Heart left ventricle (tissue), 16 donors: ENCODE measurements at places on chromosomes 16 and 17.
A peak's percentile ranks its signal among the peaks of the same experiment; 100 is the strongest.

DNA sequence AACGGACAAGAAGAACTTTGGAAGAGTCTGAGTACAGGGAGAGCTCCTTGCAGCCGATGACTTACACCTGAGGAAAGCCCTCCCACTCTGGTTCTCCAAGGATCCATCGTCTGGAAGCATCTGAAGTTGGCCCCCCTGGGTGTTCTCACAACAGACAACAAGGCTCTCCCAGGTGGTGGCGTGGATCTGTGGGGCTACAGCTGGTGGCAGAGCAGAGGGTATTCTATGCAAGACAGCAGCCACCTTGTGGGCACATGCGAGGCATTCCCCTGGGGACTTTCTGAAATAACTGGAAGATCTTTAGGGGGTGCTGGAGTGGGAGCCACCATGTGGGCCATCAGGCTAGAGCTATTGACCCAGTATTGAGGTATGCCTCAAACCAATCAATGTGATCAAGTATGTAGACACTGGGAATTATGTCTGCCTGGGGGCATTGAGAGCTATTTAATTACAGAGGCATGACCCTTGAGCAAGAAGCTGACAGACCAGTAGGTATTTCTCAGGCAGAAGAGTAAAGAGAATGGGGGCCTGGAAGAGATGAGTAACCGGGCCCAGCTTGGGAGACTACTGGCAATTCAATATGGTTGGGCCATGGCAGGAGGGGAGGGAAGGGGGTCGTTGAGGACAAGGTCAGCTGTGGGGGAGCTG lies 6.9 kb upstream of the KRT19 start:
- DNase-seq: no peak

GRCh38 chr16:80606221-80606766 lies 65.5 kb downstream of the DYNLRB2 start:
- no peak for DNase-seq

DNA sequence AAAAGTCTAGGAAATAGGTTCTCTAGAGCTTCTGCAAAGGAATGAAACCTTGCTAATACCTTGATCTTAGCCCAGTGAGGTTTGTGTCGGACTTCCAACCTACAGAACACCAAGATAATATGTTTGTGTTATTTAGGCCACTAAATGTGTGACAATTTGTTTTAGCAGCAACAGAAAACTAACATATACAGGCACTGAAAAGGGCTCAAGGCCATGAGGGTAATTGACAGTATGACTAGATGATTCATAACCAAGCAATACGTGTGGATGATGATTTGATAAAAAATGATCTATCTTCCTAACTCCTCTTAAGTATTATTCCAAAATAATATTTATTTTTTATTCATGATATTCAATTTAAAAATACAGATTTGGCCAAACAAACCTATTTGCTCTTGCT lies 27.7 kb upstream of the MED13 start:
- no peak for DNase-seq

DNA sequence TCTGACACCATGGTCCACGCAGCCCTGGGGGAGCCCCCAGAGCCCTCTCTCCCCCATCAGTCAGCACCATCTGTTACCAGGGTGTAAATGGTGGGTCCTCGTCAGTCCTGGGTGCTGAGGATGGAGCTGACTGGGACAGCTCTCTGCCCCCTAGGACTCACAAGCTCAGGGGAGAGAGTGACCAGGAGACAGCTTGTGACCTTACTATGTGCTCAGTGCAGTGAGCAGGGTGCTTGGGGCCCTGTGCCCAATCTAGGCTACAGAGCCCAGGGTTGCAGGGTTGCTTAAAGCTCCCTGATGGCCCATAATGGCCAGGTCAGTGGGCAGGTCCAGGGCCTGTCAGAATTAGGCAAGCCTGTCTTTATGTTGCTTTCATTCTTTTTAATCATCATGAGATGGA lies 11.3 kb downstream of the MMP2 start:
- no peak for DNase-seq

GRCh38 chr16:9154567-9155410 lies 63.3 kb downstream of the HAPSTR1 start:
- DNase-seq: no peak

GRCh38 chr17:42221886-42222745 lies 27.8 kb upstream of the GHDC start:
- DNase-seq: no peak

GRCh38 chr17:41521574-41522261 lies 3.0 kb upstream of the KRT15 start:
- DNase-seq: no peak

DNA sequence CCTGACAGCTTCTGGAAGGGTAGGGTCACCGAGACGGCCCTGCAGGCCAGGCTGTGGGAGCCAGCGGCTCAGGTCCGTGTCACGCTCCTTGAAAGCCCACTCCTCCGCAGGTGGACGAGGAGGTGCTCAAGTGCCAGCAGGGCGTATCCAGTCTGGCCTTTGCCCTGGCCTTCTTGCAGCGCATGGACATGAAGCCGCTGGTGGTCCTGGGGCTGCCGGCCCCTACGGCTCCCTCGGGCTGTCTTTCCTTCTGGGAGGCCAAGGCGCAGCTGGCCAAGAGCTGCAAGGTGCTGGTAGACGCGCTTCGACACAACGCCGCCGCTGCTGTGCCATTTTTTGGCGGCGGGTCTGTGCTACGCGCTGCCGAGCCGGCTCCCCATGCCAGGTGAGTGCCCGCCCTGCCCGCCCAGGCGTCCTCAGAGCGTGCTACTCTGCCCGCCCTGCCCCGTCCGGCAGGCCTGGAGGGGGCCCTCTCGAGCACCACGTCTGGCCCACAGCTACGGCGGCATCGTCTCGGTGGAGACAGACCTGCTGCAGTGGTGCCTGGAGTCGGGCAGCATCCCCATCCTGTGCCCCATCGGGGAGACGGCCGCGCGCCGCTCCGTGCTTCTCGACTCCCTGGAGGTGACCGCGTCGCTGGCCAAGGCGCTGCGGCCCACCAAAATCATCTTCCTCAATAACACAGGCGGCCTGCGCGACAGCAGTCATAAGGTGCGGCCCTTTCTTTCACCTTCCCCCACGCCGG lies 1.3 kb downstream of the NAGS start:
- peak; percentile 16 for DNase-seq

DNA sequence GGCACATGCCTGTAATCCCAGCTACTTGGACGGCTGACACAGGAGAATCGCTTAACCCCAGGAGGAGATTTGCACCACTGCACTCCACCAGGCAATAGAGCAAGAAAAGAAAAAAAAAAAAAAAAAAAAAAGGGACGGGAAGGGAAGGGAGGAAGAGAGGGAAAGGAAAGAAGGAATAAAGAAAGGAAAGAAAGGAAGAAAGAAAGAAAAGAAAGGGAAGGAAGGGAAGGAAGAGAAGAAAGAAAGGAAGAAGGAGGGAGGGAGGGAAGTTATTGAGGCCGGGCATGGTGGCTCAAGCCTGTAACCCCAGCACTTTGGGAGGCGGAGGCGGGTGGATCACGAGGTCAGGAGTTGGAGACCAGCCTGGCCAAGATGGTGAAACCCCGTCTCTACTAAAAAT lies 50.4 kb upstream of the STAC2 start:
- no peak for DNase-seq

GRCh38 chr17:81650951-81651350 lies 5.4 kb downstream of the PDE6G start:
- no peak for DNase-seq
